Fibroblast of upper back skin (primary cell): ENCODE measurements at places on chromosomes 6 and 20.

GRCh38 chr6:9482030-9482738, 932.7 kb downstream of the TFAP2A start:
- peak; percentile 92 for DNase-seq

DNA sequence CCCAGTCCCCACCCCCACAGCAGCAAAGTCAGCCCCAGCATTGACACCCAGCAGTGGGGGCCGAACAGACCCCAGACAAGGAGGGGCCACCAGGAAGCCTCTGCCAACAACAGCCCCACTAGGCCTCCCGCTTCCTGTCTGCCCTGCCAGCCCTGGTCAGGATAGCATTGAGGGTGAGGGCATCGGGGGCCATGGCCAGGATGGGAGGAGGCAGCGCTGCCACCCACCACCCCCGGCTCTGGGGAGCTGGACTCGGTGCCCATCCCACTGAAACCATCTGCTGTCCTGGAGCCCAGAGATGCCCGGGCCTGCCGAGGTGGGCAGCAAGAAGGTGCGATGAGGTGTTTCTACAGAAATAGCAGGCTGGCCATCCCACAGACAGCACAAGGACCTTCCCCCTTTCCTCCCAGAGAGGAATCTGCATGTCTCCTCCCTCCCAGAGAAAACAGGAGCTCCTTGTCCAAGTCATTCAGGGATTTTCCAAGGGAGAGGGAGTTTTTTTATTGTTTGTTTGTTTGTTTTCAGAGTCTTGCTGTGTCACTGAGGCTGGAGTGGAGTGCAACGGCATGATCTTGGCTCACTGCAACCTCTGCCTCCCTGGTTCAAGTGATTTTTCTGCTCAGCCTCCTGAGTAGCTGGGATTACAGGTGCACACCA, 62.1 kb upstream of the BHLHE23 start:
- DNase-seq, result no peak

- DNase-seq, result peak; percentile 77
Observed at GRCh38 chr20:60057866-60058807, 99.9 kb downstream of the CDH26 start.

GRCh38 chr6:88179692-88180091, 13.5 kb upstream of the CNR1 start:
- no peak for DNase-seq
